ENCODE measurements at places on chromosomes 2 and 18.

DNA sequence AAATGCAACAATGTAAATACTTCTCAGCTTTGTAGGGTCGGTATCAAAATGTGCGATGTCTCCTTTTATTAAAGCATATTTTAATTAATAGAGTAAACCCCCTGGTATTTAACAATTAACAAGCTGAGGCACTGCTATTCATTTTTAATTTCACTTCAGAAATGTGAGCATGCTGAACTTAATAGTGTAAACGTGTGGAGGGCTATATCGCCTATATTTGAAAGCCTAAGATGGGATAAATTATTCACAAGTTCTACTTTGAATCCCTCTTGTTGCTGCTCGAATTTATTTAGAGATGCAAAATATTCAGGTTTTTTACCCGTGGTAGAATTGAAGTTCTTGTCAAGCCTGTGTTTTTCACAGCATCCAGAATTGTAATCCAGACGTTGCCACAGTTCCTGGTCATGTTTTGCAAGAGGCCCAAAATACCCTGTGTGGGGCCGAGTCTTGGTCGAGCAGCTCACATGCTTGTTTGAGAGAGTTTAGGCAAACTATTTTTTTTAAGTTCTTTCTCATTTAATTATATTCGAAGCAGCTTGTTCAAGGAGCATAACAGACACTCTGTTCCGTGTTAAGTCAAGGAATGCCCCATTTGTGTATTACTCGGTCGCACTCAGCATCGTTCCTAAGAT, 2.5 kb downstream of the SALL3 start:
- DNase-seq, result no peak

- peak; percentile 22 for DNase-seq
Measured at GRCh38 chr18:12657684-12658425, at the start of gene SPIRE1. Gene SPIRE1, minus strand, starts transcription at chr18:12658107. Its CDS starts 241 bp downstream, at chr18:12657866.

GRCh38 chr2:54845514-54845913, 122.1 kb downstream of the EML6 start:
- no peak for DNase-seq

- DNase-seq, result no peak
Measured at GRCh38 chr2:45028276-45028675, 19.0 kb upstream of the SIX2 start.

GRCh38 chr2:20525041-20526035, 78.5 kb downstream of the RHOB start:
- no peak for DNase-seq

Measured in stimulated activated CD8-positive, alpha-beta memory T cell treated with anti-CD3 and anti-CD28 coated beads, Interleukin-2, amount 100 ng/mL, for 48 hours (primary cell).